ENCODE measurements at places on chromosomes 1 and 21.

GRCh38 chr1:29062157-29062942, 61.4 kb downstream of the TMEM200B start:
- peak; percentile 16 for DNase-seq

DNA sequence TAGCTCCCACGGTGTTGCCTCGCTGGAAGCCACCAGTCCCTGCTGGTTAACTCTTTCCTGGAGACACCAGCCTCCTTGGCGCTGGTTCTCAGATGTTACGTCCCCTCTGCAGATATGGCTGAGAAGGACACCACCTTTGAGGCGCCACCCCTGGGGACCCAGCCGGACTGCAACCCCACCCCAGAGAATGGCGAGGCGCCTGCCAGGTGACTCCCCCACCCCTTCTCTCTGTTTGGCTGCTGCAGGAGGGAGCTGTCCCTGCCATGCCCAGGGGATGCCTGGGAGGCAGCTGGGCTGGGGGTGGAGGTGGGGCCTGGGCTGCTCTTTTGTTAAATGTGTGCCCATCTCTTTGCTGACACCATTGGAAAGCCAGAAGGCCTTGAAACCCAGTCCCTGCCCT, 43.6 kb upstream of the TNFRSF1B start:
- DNase-seq: no peak

GRCh38 chr1:184664661-184665060, 90.0 kb downstream of the EDEM3 start:
- no peak for DNase-seq

GRCh38 chr1:231678011-231678432, 51.4 kb downstream of the DISC1 start:
- no peak for DNase-seq

- DNase-seq: no peak
These were observed 44.4 kb downstream of the RNF11 start for GRCh38 chr1:51280321-51280978.

GRCh38 chr1:205466595-205467220, 10.9 kb upstream of the BLACAT1 start:
- no peak for DNase-seq

DNA sequence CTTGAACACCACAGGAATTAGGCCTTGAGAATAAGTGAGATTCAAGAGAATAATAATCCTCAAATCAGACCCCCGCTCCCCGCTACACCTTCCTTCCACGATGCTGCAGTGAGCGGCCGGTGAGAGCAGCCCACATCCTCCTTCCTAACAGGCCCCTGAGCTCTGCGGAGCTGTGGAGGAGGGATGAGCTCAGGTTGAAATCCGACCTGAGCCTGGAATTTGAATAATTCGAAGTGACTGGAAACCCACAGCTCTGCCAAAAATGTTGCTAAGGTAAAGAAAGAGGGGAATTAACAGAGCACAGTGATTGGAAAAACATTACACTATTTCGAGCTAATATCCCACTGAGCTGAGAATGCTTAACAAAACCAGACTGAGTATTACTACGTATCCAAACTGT, 90.0 kb downstream of the URB2 start:
- DNase-seq: no peak

- no peak for DNase-seq
These were observed 11.5 kb downstream of the TRAPPC3 start for GRCh38 chr1:36137776-36138175.

GRCh38 chr1:22410928-22411495, 40.6 kb upstream of the ZBTB40 start:
- DNase-seq: no peak

DNA sequence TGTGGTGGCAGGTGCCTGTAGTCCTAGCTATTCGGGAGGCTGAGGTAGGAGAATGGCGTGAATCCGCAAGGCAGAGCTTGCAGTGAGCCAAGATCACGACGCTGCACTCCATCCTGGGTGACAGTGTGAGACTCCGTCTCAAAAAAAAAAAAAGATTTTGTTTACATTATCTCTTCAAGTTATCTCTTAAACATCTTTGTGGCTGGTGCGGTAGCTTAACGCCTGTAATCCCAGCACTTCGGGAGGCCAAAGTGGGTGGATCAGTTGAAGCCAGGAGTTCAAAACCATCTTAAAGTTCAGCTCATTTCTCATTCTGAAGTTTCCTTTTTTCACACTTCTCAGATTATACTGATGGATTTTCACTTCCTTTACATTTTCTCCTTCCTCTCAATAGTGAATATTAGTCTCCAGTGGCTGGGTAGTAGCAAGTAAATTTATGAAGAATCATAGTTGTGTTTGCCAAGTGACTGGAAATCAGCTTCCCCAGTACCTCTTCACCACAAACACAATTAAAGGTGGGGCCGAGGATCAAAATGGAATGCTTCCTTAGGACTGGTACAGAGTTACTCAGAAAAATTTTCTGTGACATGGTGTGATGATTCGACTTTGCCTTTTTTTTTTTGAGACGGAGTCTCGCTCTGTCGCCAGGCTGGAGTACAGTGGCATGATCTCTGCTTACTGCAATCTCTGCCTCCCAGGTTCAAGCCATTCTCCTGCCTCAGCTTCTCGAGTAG, 13.8 kb downstream of the PIP5K1A start:
- DNase-seq: no peak

- no peak for DNase-seq
These were observed 80.3 kb downstream of the PRDM16 start for GRCh38 chr1:3149277-3149676.

DNA sequence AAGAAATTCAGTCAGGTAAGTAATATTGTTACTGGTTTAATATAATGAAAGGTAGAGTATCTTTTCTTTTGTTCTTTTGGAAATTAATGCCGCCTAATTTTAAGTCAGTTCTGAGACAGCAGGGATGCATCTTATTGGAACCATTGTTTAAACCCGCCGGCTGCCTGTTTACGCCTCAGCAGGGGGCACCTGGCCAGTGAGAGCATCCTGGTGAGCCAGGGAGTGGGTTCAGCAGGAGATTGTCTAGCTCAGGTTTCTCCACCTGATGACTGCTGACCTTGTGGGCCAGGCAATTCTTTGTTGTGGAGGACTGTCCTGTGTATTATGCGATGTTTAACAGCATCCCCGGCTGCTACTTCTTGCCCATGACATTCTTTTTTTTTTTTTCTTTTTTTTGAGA, 30.2 kb downstream of the CHAF1B start:
- DNase-seq: no peak

GRCh38 chr1:214321705-214322453, 40.9 kb downstream of the SMYD2 start:
- DNase-seq: no peak

- DNase-seq: no peak
These were observed 6.2 kb upstream of the RRP1 start for GRCh38 chr21:43783098-43783700.

GRCh38 chr21:15986277-15986676, 256.5 kb downstream of the USP25 start:
- DNase-seq: no peak

GRCh38 chr1:234742622-234743021, 132.6 kb upstream of the IRF2BP2 start:
- DNase-seq: no peak

DNA sequence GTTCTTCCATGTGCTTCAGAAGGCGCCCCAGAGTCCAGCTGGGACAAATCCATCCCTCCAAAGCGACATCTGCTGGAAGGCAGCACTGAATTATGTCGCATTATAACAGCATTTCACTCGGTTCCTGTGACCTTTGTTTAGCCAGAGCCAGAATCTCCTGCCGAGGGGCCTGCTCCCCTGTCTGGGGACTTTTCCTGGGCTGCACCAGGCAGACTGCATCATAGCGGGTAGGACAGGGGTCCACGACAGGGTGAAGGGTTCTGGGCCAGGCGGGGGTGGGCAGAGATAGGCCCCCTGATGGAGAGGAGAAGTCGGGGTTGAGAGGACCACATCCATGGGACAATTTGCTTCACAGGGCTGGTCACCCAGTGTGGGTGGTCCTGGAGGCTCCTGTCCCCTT, 276.9 kb downstream of the MATN1 start:
- no peak for DNase-seq

- no peak for DNase-seq
These were observed 599.8 kb upstream of the CXADR start for GRCh38 chr21:16913010-16913409.

- no peak for DNase-seq
These were observed 42.2 kb downstream of the RNF220 start for GRCh38 chr1:44447051-44447810.

GRCh38 chr1:154598871-154599635, 8.9 kb downstream of the ADAR start:
- no peak for DNase-seq

GRCh38 chr1:68496680-68497357, at the start of gene DEPDC1:
Gene DEPDC1 (minus strand): TSS chr1:68497082. CDS start chr1:68496999, 83 bp downstream.
- DNase-seq: peak; percentile 61

GRCh38 chr1:76891931-76892622, 24.8 kb downstream of the ST6GALNAC5 start:
- no peak for DNase-seq

DNA sequence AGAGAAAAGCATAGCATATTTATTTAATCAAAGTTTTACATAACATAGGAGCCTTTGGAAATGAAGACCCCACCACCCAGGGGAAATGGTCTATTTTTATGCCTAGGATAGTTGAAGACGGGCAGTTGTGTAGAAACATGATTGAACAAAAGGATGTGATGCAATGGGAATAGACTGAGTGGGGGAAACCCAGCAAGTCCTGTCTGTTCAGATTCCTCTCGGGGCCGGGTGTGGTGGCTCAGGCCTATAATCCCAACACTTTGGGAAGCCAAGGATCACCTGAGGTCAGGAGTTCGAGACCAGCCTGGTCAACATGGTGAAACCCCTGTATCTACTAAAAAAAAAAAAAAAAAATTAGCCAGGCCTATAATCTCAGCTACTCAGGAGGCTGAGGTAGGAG, 298.3 kb downstream of the MATN1 start:
- no peak for DNase-seq

- no peak for DNase-seq
These were observed 197.0 kb upstream of the LHX8 start for GRCh38 chr1:74937176-74937575.

GRCh38 chr1:24805534-24806301, 60.5 kb downstream of the CLIC4 start:
- no peak for DNase-seq

DNA sequence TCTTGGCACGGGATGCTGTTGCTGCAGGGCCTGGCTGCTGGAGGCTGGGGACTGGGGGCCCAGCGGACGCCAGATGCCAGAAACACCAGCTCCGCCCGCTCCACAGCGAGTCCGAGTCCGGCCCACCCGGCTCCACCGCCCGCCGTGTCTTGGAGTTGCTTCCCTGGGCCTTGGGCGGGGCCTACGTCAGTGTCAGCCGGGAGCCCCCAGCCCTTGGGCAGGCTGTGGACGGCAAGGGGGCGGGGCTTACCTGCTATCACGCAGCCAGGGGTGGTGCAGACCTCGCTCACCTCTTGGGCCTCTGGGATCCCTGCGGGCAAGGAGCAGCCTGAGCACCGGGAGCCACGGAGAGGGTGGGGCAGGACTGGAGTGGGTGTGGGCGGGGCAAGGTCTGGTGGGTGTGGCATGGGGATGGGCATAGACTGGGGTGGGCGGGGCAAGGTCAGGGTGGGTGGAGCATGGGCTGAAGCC, 21.8 kb downstream of the MMEL1 start:
- DNase-seq: no peak

DNA sequence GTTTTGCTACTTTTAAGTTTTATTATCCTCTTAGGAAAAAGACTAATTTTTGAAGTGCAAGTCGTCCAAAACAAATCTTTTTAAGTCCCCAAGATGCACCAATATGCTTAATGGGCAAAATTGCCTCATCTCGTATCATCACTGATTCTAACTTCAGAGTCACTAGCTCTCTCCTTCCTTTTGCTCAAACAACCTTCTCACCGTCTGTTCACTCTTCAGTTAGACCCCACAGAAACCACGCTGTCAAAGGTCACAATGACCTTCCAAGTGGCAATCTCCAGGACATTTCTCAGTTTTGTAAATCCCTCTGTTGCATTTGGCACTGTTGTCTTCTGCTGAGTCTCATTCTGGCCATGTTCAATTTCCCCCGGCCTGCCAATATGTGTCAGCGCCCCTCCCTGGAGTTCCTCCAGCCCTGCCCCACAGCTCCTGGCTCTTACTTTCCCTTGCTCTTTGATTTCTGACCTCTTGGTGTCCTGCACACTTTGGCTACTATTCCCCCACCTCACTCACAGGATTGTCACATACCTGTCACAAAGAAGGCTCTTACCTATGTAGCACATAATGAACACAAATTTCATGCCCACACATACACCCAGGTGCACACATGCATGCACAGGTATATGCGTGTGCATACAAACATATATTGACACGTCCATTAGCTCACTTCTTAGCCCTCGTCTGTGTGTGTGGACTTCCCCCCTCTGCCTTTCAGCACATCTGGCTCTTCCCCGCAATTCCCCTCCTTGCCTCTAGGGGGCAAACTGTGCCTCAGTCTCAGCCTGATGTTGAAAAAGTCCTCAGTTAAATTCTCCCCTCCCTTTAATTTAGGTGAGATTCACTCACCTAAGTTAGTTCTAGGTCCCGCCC, 354.0 kb upstream of the DUSP10 start:
- peak; percentile 40 for DNase-seq

DNA sequence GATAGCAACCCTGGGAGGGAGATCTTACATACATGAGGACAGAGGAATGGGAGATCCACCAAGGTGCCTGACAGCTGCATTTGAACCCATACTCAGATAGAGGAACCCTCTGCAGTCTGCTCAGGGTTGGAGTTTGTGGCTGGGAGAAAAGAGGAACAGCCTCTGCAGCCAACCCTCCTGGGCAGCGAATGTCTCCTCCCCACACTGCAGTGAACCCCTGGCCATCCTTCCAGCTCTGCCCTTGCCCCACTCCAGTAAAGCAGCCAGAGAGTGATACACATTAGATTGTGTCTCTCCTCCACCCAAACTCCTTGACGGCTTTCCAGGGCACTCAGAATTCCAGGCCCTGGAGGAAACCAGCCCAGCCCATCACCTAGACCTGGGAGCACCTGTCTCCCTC, 137.7 kb downstream of the RUNX1 start:
- no peak for DNase-seq

DNA sequence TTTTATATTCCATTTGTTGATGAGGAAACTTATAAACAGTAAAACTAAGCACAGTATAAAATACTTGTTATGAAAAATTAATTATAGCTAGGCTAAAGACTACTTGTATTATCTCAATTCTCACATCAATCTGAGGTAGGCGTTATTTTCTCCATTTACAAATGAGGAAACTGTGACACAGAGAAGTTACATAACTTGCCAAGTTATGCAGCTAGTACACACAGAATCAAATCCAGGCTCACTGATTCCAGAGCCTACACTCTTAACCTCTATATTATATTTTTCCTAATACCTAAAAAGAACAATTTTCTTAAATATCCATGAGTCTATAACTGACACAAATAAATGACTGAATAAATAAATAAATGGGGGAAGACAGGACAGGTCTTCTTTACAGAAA, 11.2 kb upstream of the VPS45 start:
- no peak for DNase-seq
